ENCODE measurements at places on chromosomes 2 and 18.
A peak's percentile ranks its signal among the peaks of the same experiment; 100 is the strongest.

DNA sequence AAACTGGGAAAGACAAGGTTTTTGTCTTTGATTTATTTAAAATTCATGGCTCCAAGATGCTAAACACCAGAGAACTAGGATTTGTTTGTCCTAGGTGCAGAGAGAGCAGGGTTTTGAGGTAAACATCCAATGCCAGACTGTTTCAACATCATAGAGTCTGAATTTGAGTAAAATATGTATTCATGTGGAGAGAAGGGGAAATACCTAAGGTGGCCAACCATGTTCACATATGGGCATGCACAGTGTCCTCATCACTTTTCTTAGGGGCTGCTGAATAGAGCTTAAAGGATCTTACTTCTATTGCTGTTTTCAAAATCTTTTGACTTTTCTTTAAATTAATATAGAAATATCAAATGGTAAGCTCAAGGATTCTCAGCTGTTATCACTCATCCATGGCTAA is 287.0 kb upstream of the CCDC68 start:
- no peak for DNase-seq

- no peak for DNase-seq
Measured at GRCh38 chr18:44732599-44732998, 51.9 kb downstream of the SETBP1 start.

GRCh38 chr18:58793361-58793760 is 71.3 kb upstream of the ZNF532 start:
- no peak for DNase-seq

DNA sequence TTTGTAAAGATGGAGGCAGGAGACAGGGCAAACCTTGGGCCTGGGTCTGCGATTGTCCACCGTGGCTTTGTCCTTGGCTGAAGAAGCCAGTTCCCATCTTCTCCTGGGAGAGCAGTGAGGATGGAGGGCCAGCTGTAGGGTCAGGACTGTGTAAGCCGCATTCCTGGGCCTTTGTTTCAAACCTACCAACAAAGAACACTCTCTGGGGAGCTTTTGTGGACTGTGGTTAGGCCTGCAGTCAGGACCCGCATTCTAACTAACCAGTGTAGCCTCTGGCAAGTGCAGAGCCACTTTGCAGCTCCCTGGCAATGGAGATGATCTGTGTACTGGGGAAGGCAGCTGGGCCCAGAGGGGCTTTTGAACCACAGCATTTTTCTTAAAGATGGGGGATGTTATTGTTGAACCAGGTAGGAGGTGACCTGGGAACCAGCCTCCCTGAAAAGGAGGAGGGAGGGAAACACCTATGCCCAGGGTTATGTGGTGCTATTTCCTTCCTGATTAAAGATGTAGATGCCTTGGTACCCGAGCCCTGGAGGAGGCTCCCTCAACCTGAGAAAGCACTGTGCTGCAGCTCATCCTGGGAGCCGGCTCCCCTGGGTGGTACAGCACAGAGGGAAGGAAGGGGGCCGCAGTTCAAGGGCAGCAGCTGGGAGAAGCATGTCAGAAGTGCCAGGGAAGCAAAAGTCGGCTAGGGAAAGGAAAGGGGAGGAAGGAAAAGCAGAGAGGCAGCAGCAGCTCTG is 12.7 kb upstream of the SMAD4 start:
- no peak for DNase-seq

GRCh38 chr2:230713331-230714135 is 891 bp downstream of the CAB39 start:
- DNase-seq: no peak

- DNase-seq: no peak
Measured at GRCh38 chr2:152395572-152395971, 60.6 kb downstream of the FMNL2 start.

DNA sequence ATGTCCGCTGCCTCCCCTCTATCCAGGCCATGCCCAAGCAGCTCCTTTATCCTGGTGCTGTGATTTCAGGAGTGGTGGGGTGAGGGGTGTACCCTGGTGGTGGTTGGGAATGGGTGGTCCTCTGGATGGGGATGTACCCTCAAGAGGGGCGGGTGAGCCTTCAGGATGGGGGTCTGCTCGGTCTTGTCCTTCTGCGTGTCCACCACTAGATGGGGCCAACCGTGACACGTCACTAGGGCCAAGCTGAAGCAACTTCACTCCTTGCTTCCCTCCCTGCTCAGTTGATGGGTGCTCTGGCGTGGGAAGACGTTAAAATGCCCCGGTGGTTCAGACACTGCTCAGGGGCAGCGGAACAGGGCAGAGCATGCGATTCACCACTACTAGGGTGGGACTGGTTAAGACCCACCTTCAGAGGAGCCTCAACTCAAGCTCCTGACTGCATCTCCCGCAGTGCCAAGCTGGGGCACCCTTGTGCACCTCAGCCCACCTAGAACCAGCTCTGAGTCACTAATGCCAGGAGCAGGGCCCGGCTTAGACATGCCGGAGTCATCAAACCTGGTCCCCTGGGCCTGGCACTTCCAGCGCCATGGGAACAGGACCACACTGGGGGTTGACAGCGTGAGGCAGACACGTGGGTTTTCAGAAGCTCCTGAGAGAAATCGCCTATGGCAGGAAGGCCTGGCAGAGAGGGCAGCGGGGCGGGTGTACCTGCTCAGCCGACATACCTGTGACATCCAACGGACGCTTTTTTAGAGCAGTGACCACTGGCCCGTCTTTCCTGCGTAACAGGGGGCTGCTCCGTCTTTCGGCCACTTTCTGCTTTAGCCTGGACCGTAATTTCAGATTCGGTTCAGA is 256.7 kb downstream of the HDAC4 start:
- no peak for DNase-seq

- no peak for DNase-seq
Measured at GRCh38 chr2:7972670-7973069, 709.2 kb upstream of the ID2 start.

GRCh38 chr2:225454412-225454811 is 54.9 kb downstream of the NYAP2 start:
- DNase-seq: no peak

- no peak for DNase-seq
Measured at GRCh38 chr18:2681993-2682603, 26.6 kb downstream of the SMCHD1 start.

DNA sequence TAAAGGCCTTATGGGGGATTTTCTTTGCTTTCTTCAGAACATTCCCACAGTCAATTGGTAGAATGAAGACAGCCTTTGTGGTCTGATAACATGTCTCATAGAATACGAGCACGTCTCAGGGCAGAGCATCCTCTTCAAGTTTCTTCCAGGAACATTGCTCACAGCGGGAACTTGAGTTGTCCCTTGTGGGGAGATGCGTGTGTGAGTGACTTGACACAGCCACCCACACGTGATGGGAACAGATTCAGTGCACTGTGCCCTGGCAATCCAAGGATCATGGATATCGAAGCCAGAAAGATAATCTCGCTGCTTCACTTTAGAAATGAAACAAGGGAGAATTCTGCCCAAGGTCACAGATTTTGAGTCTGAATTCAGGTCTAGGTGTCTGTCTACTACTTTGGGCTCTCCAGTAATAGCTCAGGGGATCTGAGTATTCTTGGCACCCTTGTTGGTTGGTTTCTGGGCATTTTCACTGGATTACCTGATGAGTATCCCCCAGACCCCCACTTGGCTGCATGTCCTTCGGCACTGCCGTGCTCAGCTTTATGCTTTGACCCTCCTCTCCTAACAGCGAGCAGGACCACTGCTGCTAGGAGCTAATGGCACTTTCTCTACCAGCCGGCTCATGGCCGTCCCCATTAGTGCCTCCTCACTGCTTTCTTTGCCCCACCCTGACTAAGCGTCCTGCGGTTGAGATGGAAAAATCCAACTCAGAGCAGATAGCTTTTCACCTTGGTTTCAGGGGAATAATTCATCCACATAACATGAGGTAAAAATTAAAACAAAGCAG is 75.9 kb upstream of the FOSL2 start:
- no peak for DNase-seq

DNA sequence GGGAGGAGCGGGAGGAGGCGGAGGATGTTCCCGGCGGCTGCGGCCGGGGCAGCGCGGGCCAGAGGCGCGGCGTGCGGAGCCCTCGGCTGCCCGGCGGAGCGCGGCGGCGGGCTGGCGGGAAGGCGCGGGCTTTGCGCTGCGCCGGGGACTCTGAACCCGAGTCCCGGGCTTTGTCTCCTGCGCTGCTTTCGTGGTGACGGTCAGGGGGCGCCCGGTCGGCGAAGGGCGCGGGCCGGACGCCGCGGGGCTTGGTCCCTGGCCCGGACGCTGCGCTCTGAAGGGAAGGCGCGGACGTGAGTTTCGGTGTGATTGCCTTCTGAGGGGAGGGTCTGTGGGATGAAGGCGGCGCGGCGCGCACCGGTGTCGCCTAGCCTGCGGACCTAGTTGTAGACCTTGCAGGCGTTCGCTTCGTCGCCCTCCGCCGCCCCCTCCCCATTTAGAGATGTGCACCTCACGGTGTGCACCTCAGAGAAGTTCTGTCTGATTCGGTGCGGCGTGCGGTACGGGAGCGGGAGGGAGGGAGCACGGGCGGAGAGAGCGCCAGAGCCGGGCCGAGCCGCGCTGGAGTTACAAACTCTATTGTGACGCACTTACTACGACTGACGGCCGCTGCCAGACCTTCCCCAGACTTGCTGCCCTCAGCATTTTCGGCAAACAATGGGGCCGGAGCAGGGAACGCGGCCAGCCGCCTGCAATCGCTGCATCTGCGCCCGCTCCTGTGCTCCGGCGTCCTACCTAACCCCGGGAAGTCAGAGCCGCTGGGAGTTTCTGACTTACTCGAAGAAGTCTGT is 2.1 kb downstream of the BCL2L11 start:
- DNase-seq: no peak

DNA sequence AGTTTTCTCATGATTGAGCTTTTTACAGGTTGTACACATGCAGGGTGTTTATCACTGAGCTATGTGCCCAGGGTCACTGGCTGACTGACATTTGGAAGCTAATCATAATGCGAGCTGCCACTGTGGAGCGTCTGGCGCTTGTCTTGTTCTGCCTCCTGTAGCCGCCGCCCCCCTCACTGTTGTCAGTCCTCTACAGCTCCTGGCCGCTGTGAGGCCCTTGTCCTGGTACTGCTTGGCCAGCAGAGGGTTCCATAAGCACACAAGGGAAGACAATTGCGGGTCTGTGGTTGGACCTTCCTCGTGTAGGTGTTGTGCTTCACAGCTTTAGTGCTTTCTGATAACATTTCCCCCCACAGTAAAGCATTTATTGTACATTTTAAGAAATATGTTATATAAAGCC is 105.6 kb upstream of the LDLRAD4 start:
- no peak for DNase-seq

GRCh38 chr2:150133623-150134022 is 353.8 kb downstream of the RND3 start:
- DNase-seq: no peak

GRCh38 chr2:128623776-128624761 is 305.4 kb upstream of the HS6ST1 start:
- DNase-seq: peak; percentile 34

GRCh38 chr2:132752421-132753206 is 82.6 kb upstream of the LYPD1 start:
- DNase-seq: no peak

- no peak for DNase-seq
Measured at GRCh38 chr2:216856406-216857065, 3.3 kb downstream of the TNP1 start.

DNA sequence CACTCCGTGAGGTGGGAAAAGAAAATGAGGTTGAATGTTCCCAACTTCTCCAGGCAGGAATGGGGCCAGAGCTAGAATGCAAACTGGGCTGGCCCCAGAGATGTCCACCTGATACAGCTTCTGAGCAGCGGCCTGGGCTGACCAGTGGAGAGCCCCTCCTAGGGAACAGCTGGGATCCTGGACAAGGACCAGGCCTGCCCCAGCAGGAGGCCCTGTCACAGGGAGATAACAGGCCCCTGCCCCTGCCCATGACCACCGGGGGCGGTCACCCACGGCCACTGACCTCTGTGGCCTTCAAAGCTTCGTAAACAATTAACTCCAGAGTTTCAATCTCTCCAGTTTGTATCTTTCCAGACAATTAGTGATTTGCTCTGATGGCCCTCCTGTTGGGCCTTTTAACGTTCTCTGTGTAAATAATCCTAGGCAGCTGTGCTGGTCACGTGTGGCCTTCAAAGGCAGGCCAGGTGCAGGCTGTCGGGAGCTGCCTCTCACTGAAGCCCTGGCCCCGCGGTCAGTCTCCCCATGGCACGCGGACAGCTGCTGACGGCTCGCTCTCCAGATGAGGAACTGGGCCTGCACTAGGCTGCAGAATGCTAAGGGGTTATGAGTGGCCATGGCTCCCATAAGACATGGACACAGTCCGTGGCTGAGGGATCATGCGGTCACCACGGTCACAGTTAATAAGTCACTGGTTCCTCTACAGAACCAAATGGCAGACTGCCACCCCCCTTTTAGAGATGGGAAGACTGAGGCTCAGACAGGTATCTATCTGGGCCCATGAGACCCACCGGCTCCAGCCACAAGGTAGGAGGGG is 9.2 kb downstream of the HS6ST1 start:
- no peak for DNase-seq

DNA sequence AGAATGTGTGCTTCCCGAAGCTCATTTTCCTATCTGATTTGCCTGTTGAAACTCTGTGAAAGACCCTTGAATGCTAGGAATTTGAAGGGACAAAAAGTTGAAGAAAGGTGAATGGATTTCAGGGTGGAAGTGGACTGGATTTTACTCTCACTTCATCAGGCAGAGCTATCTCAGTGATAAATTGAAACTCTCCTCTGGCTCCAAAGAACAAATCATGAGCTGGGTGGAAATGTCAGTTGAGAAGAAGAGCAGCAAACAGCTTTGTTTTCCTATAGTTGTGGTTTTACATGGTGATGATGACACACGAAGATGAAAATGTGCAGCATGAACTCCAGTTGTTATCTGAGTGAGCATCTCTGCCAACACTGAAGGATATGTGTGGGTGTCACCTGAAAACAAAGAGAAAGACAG is 34.4 kb downstream of the CD28 start:
- no peak for DNase-seq

GRCh38 chr18:2164644-2165550 is 406.4 kb downstream of the METTL4 start:
- no peak for DNase-seq

DNA sequence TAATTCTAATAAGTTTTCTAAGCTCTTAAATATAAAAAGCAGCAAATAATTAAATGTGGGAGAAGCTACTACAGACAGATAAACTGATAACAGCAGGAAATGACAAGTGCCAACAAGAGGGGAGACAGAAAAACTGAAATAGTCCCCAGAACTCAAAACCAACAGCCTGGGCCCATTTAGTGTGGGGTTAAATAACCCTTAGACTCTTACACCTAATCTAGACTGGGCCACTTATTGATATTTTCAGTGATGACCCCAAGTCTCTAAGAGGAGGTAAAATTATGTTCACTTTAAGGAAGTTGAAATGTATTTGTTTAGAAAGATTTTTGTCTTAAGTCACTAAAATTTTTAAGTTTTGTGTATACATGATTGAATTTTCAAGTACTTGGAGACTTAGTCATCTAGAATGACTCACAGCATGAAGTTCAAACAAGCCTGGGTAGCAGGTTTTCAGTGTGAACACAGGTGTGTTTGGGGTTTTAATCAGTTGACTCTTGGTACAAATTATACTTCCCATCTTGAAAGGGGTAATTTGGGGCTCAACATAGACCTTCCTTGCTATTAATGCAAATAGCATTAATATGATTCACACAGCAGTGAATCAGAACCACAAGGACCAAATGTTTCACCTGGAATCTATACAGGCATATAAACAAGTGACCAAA is 54.9 kb upstream of the MYO3B start:
- DNase-seq: no peak

All from stimulated activated CD8-positive, alpha-beta memory T cell treated with anti-CD3 and anti-CD28 coated beads, Interleukin-7, amount 100 ng/mL, for 48 hours (primary cell).